SK-MEL-5 (cell line): ENCODE measurements at places on chromosomes 2 and 18.

- no peak for DNase-seq
These were observed 4.5 kb downstream of the SLC14A1 start for GRCh38 chr18:45728336-45729010.

- DNase-seq = no peak
These were observed 6.1 kb upstream of the CCDC102B start for GRCh38 chr18:68791801-68792200.

DNA sequence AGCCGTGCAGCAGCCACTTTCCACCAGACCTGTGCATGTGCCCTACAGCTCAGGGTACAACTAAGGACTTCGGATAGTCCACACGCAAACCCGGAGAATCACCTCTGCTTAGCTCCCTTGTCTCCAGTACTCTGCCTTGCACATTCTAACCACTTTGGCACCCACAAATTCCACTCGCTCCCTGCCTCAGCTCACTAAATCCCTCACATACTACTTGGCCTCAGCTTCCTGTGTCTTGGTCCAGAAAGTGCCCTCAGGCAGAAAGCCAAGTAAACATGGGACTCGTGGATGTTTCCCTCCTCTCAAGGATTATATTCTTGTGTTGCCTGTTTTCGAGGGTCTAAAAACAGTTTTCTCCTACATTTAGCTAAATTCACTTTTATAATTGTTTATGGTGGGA lies 157.8 kb upstream of the DAPL1 start:
- DNase-seq = no peak

DNA sequence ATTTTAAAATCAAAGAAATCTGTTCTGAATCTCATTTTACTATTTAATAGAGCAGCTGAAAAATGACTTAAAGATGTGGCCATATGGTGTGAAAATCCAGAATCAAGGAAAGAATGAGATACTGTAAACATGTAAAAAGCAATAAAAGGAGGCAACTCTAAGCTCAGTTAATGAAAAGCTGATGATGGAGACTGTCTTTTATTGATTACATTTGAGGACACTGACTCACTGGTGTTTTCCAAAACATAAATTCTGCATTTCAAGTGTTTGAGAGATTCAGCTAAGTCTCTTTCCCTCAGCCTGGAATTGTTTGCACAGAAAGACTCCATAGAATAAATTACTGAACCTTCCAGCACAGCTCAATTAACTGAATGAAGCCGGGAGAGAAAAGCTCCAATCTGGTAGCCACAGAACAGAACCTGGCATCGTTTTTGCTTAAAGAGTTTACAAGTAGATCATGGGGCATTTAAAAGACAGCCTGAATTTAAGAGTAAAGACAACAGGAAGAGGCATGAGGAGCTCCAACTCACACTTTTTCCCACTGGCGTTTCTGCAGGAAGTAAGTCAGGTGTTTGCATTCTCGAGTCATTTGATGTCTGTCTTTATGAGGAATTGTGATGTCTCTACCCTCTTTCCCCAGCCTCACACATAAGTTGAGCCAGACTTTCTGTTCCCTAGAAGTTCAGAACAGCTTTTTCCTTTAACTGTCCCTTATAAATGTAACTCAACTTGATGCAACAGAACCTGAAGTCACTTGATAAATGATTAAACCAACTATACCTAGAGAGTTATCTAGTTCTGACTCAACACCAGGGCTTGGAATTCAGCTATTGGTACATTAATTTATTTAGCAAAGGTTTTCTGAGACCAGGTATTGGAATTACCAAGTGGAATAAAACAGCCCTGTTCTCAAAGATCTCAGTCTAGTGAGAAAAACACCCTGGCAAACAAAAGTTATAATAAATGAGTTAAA lies 53.3 kb downstream of the FTCDNL1 start:
- peak; percentile 34 for DNase-seq

DNA sequence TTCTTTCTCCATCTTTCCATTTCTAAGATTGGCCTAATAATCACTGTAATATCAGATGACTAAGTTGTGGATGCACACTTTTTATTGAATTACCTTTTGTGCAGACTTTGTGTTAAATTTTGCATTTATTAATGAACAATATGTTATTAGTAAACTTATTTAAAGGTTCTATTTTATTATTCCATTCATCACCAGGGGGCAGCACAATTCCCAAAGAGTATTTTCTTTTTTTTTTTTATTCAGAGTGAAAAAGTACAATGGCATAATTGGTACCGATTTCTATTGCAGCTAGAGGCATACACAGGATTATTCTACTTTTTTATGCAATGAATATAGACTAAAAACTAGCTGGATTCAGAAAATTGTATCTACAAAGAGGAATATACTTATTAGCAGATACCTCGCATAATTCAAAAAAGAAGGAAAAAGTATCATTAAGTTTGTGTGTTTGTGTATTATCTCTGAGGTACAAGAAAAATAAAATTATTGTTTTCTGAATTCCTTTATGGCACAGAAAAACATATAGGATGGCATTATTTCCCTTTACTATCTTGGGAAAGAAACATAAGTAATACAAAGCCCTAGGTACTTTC lies 390.6 kb downstream of the ERBB4 start:
- peak; percentile 25 for DNase-seq

- no peak for DNase-seq
These were observed 2.9 kb upstream of the DPYSL5 start for GRCh38 chr2:26845021-26845420.

GRCh38 chr18:79814373-79814772 lies 16.6 kb downstream of the KCNG2 start:
- DNase-seq = no peak

DNA sequence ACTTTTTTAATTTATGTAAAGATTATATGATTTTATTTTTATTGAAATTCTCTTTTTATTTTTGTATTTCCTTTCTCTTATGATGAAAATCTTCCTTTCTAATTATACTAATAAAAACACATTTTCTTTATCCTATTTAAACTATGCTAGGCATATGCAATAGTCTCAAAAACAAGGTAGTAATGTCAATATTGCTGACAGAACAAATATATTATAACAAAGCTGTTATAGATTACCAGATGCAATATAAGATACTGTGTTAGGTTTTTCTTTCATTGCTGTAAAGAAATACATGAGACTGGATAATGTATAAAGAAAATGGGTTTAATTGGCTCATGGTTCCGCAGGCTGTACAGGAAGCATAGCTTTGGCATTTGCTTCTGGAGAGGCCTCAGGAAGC lies 631.2 kb upstream of the SOX11 start:
- no peak for DNase-seq

GRCh38 chr2:113965644-113966043 lies 75.8 kb downstream of the ACTR3 start:
- peak; percentile 77 for DNase-seq

- no peak for DNase-seq
These were observed 217.1 kb upstream of the EPAS1 start for GRCh38 chr2:46079985-46080560.
